ENCODE measurements at places on chromosomes 2 and 18.

DNA sequence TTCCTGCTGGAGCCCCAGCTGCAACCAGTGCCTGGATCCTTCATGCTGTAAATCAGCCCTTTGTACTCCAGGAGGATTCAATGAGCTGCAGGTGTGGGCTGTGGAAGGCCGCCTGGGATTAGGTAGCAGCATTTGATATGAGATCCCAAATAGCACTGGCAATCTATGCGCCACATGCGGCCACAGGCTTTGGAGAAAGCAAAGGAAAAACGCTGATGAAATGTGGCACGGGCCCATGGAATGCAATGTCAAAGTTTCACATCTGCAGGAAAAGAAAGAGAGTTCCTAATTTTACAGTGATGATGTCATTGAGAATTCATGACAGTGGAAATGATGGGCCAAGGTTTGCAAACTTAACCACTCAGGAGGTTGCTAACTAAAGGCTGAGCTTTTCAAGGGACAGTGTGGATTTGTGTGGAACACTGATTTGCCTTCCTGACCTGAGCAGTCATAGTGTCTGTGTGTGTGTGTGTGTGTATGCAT lies 216.4 kb upstream of the OSR1 start:
- no peak for DNase-seq

DNA sequence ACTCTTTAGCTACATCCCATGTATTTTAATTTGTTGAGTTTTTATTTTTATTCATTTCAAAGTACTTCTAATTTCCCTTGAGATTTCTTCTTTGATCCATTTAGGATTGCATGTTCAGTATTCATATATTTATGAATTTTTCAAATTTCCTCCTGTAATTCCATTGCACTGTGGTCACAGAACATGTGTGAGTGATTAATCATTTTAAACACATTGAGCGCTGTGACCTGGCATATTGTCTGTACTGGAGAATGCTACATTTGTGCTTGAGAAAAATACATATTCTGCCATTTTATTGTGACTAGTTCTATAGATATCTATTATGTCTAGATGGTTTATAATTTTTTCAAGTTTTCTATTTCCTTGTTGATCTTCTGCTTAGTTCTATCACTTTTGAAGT lies 353.7 kb downstream of the RAD51AP2 start:
- DNase-seq, result no peak

GRCh38 chr18:77140030-77140429 lies 7.4 kb upstream of the MBP start:
- no peak for DNase-seq

- DNase-seq, result no peak
Observed at GRCh38 chr2:235238537-235238936, 255.3 kb upstream of the AGAP1 start.

All from activated CD8-positive, alpha-beta memory T cell treated with anti-CD3 and anti-CD28 coated beads, Interleukin-2, amount 50 U/mL, for 4 hours (primary cell).